ENCODE measurements at places on chromosomes 6 and 20. TPM values are rescaled to one million over a fixed set of nuclear protein-coding genes. Genes with fewer than 3 reads are reported as not detected.

The CALHM5 gene
- polyA plus RNA-seq = 4.5 TPM

- no peaks in the 10 kb centered on the region for H3K27me3 ChIP-seq
- peaks cover 3% of the 10 kb centered on the region for H3K4me1 ChIP-seq
- H3K4me3 ChIP-seq = peak within 1 kb of the TSS; percentile 84
- H3K27ac ChIP-seq = peak within 1 kb of the TSS; percentile 48
Observed at GRCh38 chr20:58980711-58981627, at the start of gene NELFCD. NELFCD (plus strand) TSS chr20:58981256; CDS start chr20:58981310, 54 bp downstream.

GRCh38 chr6:101083533-101084175, 202.5 kb upstream of the ASCC3 start:
- no peak for DNase-seq
- no peaks in the 10 kb centered on the region for H3K36me3 ChIP-seq
- no peak overlapping the region for H3K27ac ChIP-seq
- H3K4me1 ChIP-seq = no peaks in the 10 kb centered on the region

The MYMX gene
- polyA plus RNA-seq = 0.24 TPM

- no peaks in the 10 kb centered on the region for H3K36me3 ChIP-seq
- no peak for DNase-seq
- no peaks in the 10 kb centered on the region for H3K4me1 ChIP-seq
- H3K27me3 ChIP-seq = no peaks in the 10 kb centered on the region
Observed at GRCh38 chr6:39195792-39196385, 33.4 kb downstream of the KCNK5 start.

The DEK gene
- polyA plus RNA-seq = 14.5 TPM

The GRM4 gene
- not detected for polyA plus RNA-seq

The MCHR2 gene
- polyA plus RNA-seq = not detected

- H3K4me3 ChIP-seq = no peak overlapping the region
- peaks cover 2% of the 10 kb centered on the region for H3K27me3 ChIP-seq
- DNase-seq = no peak
- no peaks in the 10 kb centered on the region for H3K36me3 ChIP-seq
- no peaks in the 10 kb centered on the region for H3K4me1 ChIP-seq
Observed at GRCh38 chr6:158834675-158835385, 15.7 kb upstream of the EZR start.

- no peaks in the 10 kb centered on the region for H3K36me3 ChIP-seq
- no peak overlapping the region for H3K27ac ChIP-seq
- peaks cover 11% of the 10 kb centered on the region for H3K4me1 ChIP-seq
- H3K4me3 ChIP-seq = no peak overlapping the region
Observed at GRCh38 chr6:139376604-139377218, 2.3 kb upstream of the CITED2 start.

DNA sequence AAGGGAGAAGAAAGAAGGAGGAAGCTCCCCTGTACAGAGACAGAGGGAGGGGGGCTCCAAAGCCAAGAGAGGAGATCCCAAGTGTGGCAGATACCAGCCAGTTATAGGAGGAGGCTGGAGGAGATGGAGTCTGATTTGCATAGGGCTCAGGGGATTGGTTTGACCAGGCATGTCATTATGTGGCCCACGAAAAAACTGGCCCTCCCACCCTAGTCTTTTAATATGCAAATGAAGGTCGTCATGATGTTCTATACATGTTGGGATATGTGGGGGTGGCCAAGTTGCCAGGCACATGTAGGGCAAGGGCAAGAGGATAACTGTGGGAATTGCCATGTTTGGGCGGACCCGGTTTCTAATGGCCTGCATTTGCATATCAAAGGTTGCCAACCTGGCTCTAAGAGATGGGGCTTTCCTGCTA, 17.6 kb upstream of the ZFP64 start:
- DNase-seq = no peak
- H3K27ac ChIP-seq = no peak overlapping the region
- no peaks in the 10 kb centered on the region for H3K27me3 ChIP-seq
- no peaks in the 10 kb centered on the region for H3K36me3 ChIP-seq
- H3K4me1 ChIP-seq = no peaks in the 10 kb centered on the region

GRCh38 chr6:166721576-166721975, 94.5 kb upstream of the RPS6KA2 start:
- no peak overlapping the region for H3K4me3 ChIP-seq
- H3K27ac ChIP-seq = no peak overlapping the region
- H3K36me3 ChIP-seq = no peaks in the 10 kb centered on the region
- no peak for DNase-seq
- peaks cover 4% of the 10 kb centered on the region for H3K4me1 ChIP-seq

The TCF21 gene
- polyA plus RNA-seq = not detected

DNA sequence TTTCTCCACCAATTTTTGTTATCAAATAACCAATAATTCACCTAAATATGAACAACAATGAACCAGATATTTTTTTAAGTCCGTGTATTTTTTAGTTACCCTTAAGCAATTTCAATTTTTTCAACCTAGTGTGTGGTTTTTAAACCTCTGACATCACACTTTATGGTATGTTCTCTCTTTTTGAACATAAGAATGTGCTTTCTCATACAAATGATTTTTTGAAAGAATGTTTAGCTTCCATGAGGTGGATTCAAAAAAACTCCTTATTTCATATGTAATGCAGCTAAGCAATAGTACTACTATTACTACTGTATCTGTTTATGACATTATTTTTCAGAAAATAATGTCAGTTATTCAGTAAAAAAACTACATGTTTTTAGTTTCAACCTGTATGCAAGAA, 19.4 kb upstream of the MEI4 start:
- H3K36me3 ChIP-seq = no peaks in the 10 kb centered on the region
- no peaks in the 10 kb centered on the region for H3K4me1 ChIP-seq
- no peak for DNase-seq
- no peak overlapping the region for H3K4me3 ChIP-seq
- H3K27me3 ChIP-seq = no peaks in the 10 kb centered on the region

DNA sequence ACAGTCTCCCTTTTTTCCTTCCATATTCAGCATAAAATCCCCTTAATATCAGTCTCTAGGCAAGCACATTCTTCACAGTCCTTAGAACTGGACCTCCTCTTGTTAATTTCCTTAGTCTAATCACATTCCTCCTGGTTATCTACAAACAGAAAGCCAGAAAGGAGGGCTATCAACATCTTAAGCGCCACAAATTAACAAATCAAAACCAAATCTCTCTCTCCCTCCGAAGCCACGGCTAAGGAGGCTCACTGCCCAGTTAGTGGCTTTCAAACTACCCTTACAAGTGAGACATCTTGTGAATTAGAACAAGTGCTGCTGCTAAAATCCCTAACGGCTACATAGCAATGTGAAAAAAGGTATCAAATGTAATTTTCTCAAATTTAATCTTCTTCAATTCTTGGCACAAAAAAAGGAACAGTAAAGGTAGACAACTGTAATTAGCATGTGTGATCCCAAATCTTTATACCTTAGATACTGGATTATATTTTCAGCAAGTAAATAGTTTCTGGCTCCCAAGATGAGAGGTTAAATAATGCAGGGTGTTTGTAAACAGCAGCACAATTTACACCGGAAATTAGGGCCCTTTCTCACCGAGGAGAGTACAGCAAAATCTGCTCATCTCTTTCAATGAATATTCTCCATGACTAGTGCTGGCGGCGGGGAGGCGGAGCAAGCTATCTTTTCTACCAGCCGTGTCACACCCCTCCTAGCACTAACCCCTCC, 1.4 kb upstream of the TRIM39 start:
- peak overlapping the region; percentile 89 for H3K27ac ChIP-seq
- peak overlapping the region; percentile 65 for H3K4me3 ChIP-seq
- peaks cover 24% of the 10 kb centered on the region for H3K4me1 ChIP-seq
- peak; percentile 46 for DNase-seq
- peaks cover 6% of the 10 kb centered on the region for H3K36me3 ChIP-seq
- no peaks in the 10 kb centered on the region for H3K27me3 ChIP-seq

GRCh38 chr20:58037631-58038030, 190.8 kb downstream of the ANKRD60 start:
- no peaks in the 10 kb centered on the region for H3K27me3 ChIP-seq
- no peak overlapping the region for H3K27ac ChIP-seq
- no peaks in the 10 kb centered on the region for H3K4me1 ChIP-seq

DNA sequence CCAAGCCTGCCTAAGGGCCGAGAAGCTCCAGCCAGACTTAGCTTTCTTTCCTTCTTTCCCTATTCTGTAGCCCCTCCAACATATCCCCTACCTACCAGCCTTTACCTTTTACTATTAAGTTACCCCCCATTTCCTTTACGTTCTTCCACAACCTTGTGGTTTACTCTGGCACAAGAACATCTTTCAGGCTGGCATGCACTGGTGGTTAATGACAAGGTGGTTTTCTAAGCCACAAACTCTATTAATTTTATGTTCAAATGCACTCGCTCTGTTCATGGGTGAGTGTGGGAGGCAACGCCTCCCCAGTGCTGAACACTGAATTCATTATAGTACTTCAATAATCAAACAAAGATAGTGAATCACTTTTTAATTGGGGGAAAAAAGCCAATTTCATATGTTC, 64.4 kb downstream of the TRERF1 start:
- H3K36me3 ChIP-seq = no peaks in the 10 kb centered on the region
- no peak overlapping the region for H3K4me3 ChIP-seq
- H3K27ac ChIP-seq = no peak overlapping the region
- H3K27me3 ChIP-seq = no peaks in the 10 kb centered on the region

DNA sequence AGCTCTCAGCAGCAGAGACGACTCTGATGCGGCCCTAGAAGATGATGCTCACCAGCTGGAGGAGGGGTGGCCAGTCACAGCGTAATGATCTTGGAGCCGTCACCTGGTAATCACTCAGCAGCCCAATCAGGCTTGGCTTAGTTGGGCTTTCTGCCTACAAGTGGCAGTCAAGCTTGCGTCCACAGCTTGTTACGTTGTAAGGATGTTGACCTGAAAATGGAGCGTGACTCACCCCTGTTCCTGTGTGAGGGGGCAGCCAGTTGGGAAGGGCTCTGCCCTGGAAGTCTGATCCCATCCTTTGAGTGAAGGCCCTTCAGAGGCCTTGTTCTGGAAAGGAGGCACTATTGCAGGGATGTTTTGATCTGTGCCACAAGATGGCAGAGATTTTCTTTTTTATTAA, 49.8 kb downstream of the SPATA2 start:
- no peaks in the 10 kb centered on the region for H3K27me3 ChIP-seq
- H3K36me3 ChIP-seq = peaks cover 3% of the 10 kb centered on the region
- H3K4me1 ChIP-seq = no peaks in the 10 kb centered on the region
- H3K27ac ChIP-seq = no peak overlapping the region

- no peak for DNase-seq
- peaks cover 2% of the 10 kb centered on the region for H3K36me3 ChIP-seq
- no peaks in the 10 kb centered on the region for H3K4me1 ChIP-seq
- no peak overlapping the region for H3K27ac ChIP-seq
Observed at GRCh38 chr6:111278731-111279130, 191.4 kb downstream of the SLC16A10 start.

- no peaks in the 10 kb centered on the region for H3K27me3 ChIP-seq
- no peak overlapping the region for H3K4me3 ChIP-seq
- no peak overlapping the region for H3K27ac ChIP-seq
- H3K4me1 ChIP-seq = peaks cover 25% of the 10 kb centered on the region
- DNase-seq = no peak
- H3K36me3 ChIP-seq = no peaks in the 10 kb centered on the region
Observed at GRCh38 chr6:17966451-17966850, 21.0 kb downstream of the KIF13A start.

The RFX6 gene
- polyA plus RNA-seq = not detected
